ENCODE measurements at places on chromosomes 4 and X.

GRCh38 chrX:68589372-68589753 is 58.1 kb upstream of the STARD8 start:
- DNase-seq: no peak

DNA sequence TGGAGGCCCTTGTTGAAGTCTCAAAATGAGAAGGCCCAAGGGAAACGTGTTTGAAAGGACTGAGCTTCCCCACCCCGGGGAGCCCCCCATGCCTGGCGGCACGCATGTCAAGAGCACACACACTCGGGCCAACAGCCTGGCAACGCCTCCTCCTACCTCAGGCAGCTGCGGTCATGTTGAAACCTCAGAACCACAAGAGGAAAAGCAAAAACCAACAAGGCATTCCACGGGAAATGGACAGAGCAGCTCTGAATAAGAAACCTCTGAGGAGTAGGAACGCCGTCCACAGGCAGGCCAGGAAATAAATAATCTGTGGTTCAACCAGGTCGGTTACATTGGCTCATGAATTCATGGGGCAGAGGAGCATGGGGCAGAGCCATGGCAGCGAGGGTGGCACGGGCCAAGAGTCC is 95.7 kb upstream of the AFAP1 start:
- DNase-seq: no peak

DNA sequence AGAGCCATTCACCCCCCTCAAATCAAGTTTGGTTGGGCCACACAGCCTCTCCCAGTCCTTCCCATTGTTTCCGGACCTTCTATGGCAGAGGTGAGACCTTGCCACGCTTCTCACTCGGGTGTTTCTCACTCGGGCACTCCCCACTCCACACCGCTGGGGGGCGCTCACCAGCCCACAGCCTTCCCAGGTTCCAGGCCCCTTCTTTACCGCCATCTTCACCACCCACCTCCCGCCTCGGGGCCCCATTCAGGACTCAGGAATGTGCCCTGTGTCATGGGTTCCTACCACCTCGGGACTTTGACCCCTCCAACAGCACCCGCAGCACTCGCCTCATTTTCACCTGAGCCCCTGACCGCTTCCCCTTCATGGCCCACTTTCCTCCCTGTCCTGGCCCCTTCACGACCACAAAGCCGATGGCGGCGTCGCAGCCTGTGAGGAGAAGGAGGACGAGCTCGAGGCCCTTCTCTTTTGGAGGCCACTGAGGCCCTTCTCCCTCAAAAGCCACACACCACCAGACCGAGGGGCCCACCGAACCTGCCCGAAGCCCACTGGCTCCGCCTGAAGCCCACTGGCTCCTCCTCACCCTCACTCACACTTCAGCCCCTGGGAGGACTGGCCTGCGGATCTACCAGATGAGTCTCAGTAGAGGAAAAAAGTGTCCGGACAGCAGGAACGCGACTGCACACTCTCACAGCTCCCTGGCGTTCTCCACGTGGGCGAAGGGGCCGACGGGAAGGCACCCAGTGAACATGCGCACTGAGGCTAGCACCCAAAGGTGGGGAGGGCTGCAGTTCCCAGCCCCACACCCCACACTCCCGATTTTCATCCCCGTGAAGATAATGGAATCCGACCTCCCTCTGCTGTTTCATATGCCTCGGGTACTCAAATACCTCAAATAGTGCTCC is at the start of gene PAGE1:
Gene PAGE1, minus strand, starts transcription at position 709 of the 905 bp plus-strand sequence. CDS start 1,214 bp downstream, outside the sequence.
- no peak for DNase-seq

DNA sequence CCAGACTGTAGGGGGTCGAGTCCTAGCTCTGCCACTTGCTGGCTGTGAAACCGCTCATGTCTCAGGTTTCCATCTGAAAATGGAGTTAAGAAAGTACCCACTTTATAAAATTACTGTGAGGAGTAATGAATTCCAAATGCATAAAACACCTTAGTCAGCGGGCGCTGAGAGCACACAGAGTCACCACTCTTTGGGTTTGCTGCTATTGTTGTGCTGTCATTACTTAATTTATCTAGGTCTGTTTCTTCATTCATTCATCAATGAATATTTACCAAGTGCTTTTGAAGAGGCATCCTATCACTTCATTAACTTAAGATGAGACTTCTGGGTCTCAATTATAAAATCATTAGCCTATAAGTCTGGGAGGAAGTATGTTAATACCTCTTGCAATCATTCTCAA is 317.3 kb downstream of the FBXW7 start:
- no peak for DNase-seq

- no peak for DNase-seq
These were observed 16.6 kb upstream of the ZNF718 start for GRCh38 chr4:107444-108429.

- no peak for DNase-seq
These were observed 4.5 kb downstream of the DTHD1 start for GRCh38 chr4:36285784-36286480.

All from mesothelial cell of epicardium (in vitro differentiated cells).